Kidney epithelial cell (primary cell): ENCODE measurements at places on chromosomes 7 and 10.
A peak's percentile ranks its signal among the peaks of the same experiment; 100 is the strongest.

DNA sequence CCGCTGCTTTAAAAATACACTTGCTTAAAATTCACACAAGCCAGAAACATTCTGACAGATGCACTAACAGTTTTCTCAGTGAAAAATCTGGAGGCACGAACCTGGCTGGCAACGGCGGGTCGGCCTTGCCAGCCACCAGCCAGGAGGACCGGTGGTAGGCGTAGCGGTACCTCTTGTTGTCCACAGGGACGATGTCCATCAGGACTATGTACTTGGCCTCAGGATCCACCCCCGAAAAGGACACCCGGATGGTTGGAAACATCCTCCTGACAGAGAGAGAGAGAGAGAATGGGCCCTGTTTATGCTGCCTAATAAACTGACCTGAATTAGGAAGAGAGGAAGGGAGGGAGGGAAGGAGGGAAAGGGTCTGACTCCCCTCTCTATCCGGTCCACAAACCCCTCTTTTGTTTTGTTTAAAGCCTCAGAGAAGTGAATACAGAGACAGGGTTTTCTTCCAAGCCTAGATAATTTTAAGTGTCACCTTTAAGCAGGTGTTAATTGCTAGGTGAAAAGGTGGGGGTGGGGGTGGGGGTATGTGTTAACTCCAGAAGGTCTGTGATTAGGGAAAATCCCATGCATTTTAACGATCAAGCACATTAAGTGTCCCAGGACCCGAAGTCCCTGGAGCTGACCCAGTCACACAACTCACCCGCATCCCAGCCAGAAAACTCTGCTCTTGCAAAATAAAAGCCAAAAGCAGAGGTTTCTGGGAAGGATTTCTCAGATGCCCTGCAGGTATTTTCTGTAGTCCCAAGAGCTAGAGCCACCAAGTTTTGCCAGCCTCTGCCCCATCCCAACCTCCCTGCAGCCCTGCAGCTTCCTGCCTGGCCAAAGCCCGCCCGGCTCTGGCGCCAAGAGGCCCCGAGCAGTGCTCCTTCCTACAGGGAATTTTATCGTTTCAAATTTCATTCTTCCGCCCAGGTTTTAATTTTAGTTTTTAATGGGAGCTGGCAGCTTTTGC is 5.0 kb downstream of the TBX20 start:
- no peak for DNase-seq

GRCh38 chr7:35253460-35253709 is 515 bp downstream of the TBX20 start:
- DNase-seq, result no peak

DNA sequence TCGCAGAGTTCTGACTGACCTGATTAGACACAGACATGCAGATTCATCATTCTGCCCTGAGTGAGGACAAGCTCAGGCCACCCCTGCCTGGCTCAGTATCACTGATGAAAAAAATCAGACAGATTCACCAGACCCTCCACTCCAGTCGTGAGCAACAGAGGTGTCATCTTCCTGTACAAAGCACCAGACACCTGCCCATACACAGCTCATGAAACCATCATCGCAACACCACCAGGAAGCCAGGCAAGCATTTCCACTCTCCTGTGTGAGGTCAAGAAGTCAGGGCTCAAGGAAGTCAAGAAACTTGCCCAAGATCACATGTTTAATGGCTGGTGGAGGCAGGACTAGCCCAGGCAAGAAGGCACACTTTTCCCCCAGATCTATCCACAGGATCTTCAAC is 163.0 kb downstream of the CALN1 start:
- no peak for DNase-seq

DNA sequence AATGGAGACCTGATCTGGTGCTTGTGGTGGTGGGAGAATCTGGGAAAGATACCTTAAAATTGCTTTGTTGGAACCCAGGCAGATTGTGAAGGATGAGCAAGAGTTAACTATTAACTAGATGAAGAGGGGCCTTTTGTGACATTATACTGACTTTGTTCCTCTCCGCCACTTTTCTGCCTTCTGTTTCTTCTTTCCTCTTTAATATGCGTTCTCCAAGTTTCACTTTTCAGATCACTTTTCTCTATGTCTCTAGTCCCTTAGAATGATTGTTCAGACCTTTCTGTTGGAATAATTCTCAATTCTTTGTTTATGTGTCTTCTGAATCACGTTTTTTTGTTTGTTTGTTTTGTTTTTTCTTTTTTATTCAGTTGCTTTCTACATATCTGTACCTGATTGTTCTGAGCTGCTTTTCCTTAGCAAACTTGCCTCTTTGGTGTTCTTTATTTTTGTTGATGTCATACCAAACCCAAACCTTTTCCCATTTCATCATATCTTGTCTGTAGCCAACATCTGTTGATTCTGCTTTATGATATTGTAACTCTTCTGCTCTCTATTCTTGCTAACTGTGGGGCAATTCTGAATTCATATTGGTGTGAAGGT is 2.8 kb downstream of the BMPR1A start:
- DNase-seq, result no peak

DNA sequence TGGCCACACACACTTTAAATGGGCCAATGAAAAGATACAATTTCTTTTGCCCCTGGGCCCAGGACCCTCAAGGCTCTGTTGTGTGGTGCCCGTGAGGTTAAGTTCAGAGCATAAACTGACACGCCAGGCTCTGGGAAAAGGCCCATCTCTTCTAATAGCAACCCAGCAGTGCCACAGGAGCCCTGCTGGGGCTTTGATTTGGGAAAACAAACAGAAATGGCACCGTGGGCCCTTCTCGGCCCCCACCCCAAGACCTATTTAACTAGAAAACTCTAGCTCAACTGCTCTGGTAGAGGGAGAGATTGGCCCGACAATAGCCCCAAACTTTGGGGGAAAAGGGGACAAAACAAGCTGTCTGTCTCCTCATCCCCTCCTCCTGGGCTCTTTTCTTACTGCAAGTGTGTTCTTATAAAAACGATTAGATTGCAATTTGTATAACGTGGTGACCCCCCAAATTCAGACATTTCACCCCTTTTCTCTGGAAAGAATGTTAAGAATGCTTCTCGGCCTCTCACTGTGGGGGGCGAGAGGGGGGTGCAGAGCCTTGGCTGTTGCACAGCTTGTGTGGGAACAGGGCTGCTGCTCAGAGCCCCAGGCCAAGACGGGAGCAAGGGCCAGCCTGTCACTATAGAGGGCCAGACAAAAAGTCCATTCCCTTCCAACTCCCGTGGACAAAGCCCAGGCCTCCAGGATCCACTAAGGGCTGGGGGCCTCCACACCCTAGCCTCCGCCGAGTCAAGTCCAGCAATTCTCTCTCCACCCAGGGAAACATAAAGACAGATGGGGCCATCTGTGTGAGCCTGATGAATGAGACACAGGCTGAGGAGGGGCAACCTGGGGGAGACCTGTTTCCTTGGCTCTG is 26.8 kb downstream of the DPCD start:
- DNase-seq, result no peak

GRCh38 chr10:120671491-120671890 is 179.7 kb upstream of the WDR11 start:
- DNase-seq, result no peak

- no peak for DNase-seq
Measured at GRCh38 chr7:55516409-55516808, 55.9 kb downstream of the VOPP1 start.

GRCh38 chr10:8076933-8077332 is 22.4 kb downstream of the GATA3 start:
- no peak for DNase-seq

- DNase-seq, result no peak
Measured at GRCh38 chr7:73652541-73652949, 15.1 kb upstream of the VPS37D start.

- DNase-seq, result no peak
Measured at GRCh38 chr10:86344714-86345161, 21.9 kb downstream of the GRID1 start.

- DNase-seq, result peak; percentile 9
Measured at GRCh38 chr7:93249491-93250148, 17.5 kb downstream of the VPS50 start.

DNA sequence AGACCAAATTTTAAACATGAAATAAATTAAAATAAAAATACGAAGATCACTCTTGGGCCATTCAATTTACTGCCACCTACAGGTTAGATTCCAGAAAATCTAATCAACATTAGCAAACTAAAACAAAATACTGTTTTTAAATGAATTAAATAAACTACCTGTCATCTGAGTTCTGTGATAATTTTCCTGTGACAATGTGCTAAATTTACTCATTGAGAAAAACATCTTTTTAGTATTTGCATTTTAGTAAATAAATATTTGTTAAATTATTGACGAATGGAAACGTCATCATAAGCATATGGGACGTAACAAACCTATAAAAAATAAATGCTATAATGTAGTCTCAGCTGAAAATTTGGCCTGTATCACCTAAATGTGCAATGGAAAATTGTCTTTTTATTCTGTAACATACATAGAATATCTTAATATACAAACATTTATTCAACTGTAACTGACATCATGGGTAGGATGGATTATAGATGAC is 72.1 kb downstream of the ITGB8 start:
- DNase-seq, result no peak
